HuH-7.5 (cell line): ENCODE measurements at places on chromosomes 7 and 10.
A peak's percentile ranks its signal among the peaks of the same experiment; 100 is the strongest.

- DNase-seq, result no peak
Observed at GRCh38 chr10:49407151-49407550, 11.3 kb upstream of the DRGX start.

DNA sequence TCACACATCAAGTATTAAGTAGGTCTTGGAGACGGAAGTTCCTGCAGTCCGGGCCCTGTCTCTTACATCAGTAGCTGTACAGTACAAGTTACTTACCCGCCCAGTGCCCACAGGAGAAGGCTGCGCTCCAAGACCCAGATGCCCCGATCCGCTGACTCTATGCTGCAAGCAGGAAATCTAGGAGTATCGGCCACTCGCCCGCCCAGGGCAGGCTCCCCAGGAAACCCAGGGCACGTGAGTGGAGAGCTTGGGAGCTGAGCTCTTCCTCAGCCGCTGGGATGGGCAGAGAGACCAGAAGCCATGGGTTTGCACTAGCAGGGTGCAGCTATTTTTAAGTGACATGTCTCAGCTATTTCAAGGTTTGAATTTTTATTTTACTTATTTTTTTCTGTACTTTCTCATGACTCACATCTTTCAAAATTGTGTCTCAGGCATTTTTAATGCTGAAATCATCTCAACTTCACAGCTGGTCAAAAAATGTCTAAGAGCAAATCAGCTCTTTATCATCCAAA, 1.9 kb upstream of the GPER1 start:
- no peak for DNase-seq

DNA sequence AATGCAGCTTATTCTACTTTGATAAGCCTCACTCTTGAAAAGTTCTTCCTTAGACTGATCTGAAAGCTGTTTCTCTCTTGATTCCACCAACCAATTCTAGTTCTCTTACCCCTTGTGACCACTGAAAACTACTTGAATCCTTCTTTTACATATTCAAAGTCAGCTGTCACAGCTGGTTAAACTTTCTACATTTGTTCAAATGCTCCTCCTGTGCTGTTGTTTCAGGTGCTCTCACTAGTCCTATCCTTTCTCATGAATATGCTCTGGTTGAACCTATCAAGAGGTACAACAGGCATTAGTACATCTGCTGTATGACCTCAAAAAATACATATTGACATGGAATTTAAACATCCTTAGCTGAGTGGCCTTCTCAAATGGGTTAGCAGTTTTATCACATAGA, 91.5 kb downstream of the MYO3A start:
- no peak for DNase-seq

- peak; percentile 12 for DNase-seq
Observed at GRCh38 chr7:113404245-113404644, 285.9 kb upstream of the SMIM30 start.

- DNase-seq, result no peak
Observed at GRCh38 chr7:70557338-70557737, 574.6 kb upstream of the GALNT17 start.

DNA sequence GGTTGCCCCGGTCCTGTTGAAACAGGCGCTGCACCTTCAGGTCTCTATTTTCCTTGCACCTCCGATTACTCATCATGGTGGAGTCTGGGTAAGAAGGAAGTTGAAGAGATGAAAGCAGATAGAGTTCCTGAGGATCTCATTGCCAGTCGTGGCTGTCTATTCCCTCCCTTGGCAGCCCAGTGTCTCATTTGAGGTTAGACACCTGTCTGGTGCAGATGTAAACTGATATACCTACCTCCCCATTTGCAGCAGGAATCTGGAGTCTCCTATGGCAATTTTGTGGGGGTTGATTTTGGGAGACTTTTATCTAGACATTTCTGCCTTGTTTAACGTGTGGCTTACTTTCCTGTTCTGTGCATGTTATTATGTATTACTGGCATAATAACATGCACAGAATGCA, 212.1 kb downstream of the BICC1 start:
- DNase-seq, result no peak

DNA sequence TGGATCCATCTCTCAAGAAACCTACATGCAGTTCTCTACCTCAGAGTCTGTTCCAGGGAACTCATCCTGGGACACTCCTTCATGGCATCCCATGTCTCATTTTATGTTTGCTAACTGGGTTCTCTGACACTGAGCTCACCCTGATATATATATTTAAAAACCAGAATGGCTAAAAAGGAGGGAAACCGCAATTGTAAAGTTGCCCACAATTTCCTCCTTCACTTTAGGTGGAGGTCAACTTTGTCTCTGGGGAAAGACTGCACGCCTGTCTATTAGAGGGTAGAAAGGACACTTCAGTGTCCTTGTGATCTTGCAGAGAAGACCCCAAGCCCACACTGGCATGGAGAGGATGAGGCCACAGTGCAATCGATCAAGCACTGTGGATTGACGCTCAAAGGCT, 131.7 kb downstream of the TEX36 start:
- no peak for DNase-seq

DNA sequence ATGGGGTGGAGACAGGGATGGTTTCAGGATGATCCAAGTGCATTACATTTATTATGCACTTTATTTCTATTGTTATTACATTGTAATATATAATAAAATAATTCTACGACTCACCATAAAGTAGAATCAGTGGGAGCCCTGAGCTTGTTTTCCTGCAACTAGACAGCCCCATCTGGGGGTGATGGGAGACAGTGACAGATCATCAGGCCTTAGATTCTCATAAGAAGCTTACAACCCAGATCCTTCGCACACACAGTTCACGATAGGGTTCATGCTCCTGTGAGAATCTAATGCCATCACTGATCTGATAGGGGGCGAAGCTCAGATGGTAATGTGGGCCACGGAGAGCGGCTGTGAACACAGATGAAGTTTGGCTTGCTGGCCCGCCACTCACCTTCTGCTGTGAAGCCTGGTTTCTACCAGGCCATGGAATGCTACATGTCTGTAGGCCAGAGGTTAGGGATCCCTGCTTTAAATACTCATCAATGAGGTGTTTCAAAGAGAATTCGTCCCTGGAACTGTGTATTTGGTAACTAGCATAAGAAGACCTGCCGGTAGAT, 21.2 kb upstream of the PRKCQ start:
- DNase-seq, result no peak

- DNase-seq, result no peak
Observed at GRCh38 chr7:3924277-3924676, 623.2 kb downstream of the SDK1 start.

DNA sequence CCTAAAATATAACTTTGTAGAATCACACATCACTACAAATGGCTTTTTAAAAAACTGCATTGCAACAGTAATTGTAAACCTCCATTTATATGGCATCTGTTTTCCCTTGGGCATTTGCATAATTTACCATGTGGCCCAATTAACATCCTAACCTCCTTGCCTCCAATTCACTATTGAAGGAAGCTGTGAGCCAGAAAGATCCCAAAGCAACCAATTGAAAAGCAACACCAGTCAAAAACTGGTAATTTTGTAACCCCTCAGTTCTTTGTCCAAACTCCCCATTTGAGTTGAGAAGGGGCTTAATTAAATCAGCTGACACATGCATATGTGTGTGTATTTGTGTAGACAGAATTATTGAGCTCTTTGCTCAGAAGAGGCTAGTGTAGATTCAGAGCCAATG, 90.3 kb downstream of the FAM13C start:
- DNase-seq, result no peak

DNA sequence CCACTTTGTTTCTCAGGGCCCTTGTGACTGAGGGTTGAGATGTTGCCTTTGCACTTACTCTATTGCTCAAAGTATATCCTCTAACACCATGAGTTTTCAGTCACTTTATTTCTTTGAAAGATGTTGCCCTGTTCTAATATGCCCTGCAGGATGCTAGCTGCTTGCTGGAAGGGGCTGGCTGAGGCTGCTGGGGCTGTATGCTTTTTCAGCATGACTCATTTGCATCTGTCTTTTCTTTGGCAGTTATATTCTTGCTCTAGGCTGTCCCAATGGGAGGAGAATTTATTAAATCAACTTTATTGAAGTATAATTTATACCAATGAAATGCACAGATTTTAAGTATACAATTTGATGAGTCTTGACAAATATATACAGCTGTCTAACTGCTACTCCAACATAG, 157.7 kb downstream of the PLPP4 start:
- no peak for DNase-seq

DNA sequence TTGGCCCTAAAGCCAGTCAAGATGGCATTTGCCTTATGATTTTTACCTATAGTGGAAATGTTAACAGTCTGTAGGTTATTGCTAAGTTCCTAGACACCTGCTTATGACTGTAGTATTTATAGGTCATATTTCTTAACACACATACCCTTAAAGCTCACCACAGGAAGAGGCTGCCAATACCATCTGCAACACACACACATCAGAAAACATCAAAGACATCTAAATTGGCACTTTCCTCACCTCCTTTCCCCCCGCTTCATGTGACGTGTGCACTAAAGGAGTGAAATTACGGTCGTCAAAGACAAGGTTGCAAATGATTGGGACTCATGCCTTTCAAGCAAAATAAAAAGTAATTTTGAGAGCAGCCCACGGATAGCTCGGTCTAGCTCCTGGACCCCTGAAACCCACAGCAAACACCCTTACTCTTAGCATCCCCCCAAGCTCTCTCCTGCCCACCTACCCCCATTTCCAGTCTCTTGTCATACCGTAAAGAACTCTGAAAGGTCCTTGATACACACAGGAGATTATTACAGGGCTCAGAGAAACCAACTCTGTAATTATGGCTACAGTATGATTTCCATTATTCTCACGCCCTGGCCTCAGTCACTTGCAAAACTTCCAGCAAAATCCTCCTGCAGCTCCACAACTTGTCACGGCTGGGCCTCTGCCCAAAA, 90.5 kb downstream of the PLXNA4 start:
- DNase-seq, result no peak

- DNase-seq, result no peak
Observed at GRCh38 chr10:132332433-132332754, 401 bp downstream of the LRRC27 start.

GRCh38 chr10:26725837-26726727, 28.6 kb downstream of the PDSS1 start:
- peak; percentile 19 for DNase-seq

- no peak for DNase-seq
Observed at GRCh38 chr10:24438800-24439199, 229.9 kb downstream of the KIAA1217 start.

GRCh38 chr10:28305553-28305952, 2.7 kb upstream of the MPP7 start:
- no peak for DNase-seq

GRCh38 chr7:82255706-82256105, 187.9 kb downstream of the CACNA2D1 start:
- no peak for DNase-seq

- no peak for DNase-seq
Observed at GRCh38 chr10:17233286-17233991, 5.4 kb downstream of the VIM start.

DNA sequence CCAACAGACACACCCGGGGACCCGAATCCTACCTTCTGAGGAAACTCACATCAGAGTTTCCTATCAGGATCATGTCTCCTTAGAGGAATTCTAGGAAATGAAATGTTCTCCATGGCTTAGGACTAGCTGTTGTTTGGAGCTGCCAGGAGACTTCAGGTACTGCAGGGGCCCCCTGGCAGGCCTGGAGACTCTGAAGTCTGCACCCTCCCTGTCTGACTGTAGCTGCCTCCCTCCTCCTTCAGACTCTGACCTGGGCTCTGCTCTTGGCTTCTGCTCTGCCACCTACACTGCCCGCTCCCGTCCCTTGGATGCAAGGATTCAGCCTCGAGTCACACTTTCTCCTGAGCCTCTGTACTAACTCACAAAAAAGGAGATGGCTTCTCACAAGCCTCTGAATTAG, 232.8 kb downstream of the INHBA start:
- no peak for DNase-seq

DNA sequence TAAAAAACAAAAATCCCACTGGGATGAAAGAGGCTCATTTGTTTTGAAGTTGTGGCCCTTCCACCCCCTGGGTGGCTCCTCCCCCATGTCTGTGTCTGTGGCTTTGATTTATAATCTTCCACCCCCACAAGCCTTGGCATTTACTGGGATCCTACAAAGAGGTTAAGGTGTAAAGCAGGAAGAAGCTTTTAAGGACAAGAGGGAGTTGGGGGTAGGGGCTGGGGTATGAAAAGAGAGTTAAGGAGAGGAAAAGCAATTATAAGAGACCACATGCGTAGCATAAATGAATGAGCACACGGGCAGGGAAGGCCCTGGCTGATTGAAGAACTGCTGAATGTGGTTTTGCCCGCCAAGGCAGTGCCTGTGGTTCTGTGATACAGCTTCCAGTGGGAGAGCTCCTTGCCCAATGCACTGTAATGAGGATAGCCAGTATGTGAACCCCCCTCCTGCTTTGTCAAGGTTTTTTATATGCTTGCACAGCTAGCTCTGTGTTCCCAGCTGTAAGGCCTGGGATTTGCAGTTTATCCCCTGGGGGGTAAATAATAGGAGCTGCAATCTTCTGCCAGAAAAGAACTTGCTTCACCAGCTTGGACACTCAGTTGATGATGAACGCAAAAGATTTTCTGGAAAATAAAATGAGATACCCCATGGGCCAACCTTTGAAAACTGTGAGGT, 34.7 kb upstream of the KMT2E start:
- no peak for DNase-seq

DNA sequence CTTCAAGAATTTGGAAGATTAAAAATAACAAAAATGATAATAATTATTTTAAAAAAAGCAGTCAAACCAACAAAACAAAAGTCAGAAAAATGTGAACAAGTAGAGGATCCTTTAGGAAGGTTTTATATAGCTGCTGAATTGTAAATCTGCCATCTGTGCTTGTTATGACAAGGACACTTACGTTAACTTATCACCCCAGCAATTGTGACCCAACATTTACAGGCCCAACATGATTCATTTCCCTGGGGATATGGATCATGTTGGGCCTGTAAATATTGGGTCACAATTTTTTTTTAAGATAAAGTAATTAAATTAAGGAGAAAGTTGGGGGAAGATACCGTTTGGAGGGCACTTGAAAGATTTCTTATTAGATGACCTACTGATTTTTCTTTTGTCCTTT, 261.4 kb upstream of the HABP2 start:
- no peak for DNase-seq

DNA sequence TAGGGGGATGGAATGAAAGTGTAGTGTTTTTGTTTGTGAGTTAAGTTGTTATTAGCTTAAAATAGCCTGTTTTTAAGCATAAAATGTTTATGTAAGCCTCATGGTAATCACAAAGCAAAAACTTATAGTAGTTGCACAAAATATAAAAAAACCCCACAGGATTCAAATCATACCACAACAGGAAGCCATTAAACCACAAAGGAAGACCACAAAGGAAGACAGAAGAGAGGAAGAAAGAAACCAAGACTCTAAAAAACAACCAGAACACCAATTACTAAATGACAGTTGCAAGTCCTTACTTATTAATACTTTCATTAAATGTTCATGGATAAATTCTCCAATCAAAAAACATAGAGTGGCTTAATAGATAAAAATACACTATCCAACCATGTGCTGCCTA, 63.6 kb downstream of the ANKRD7 start:
- no peak for DNase-seq

GRCh38 chr10:4771554-4772201, 54.3 kb upstream of the AKR1E2 start:
- DNase-seq, result no peak
